ENCODE measurements at places on chromosomes 7 and 10.
A peak's percentile ranks its signal among the peaks of the same experiment; 100 is the strongest.

- no peak for DNase-seq
Measured at GRCh38 chr7:96233084-96233483, 88.8 kb downstream of the SLC25A13 start.

DNA sequence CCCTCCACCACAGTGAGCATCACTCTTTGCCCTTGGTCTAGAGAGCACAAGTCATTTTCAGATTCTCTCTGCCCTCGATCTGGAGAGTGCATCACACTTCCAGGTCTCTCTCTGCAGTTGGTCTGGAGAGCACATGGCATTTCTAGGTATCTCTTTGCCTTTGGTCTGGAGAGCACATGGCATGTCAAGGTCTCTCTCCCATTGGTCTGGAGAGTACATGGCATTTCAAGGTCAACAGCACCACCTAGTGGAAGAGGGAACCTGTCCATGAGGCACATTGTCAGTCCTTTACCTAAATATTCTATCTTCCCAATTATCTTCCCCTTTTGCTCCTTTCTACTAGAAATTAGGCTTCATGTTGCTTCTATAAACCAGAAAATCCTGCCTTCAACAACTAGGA, 1139.4 kb downstream of the XPNPEP1 start:
- DNase-seq, result peak; percentile 68

GRCh38 chr10:42690449-42691360, 52.3 kb upstream of the ZNF33B start:
- no peak for DNase-seq

GRCh38 chr10:76012716-76013327, 581.4 kb downstream of the LRMDA start:
- DNase-seq, result no peak

- no peak for DNase-seq
Measured at GRCh38 chr7:2102375-2102723, 130.4 kb downstream of the MAD1L1 start.

GRCh38 chr7:110205899-110206298, 885.0 kb upstream of the LRRN3 start:
- no peak for DNase-seq

- no peak for DNase-seq
Measured at GRCh38 chr7:44819292-44819691, 22.8 kb downstream of the PPIA start.

DNA sequence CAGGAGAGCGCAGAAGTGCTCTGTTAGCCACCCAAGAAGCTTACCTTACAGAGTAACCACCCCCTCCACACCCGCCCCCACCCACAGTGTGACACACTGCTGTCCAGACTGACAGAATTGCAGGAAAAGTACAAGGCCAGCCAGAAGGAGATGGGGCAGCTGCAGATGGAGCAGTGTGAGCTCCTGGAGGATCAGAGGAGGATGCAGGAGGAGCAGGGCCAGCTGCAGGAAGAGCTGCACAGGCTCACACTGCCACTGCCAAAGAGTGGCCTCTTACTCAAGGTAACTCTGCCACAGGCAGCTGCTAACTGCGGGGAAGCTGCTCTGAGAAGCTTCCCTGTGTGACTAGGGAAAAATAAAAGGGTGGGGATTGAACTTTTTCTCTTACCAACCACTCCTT, 17.6 kb downstream of the CCDC136 start:
- no peak for DNase-seq

DNA sequence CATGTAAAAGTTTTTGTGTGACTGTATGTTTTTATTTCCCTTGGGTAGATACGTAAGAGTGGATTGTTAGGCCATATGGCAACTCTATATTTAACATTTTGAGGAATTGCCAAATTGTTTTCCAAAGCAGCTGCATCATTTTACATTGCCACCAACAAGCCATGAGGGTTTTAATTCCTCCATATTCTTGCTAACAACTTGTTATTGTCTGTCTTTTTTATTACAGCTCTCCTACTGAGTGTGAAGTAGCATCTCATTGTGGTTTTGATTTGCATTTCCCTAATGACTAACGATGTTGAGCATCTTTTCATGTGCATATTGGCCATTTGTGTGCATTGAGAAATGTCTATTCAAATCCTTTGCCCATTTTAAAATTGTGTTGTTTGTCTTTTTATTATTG, 94.9 kb downstream of the CARD11 start:
- no peak for DNase-seq

GRCh38 chr10:101826852-101827434, 8.7 kb upstream of the OGA start:
- no peak for DNase-seq

- no peak for DNase-seq
Measured at GRCh38 chr7:30310674-30311362, 26.4 kb downstream of the ZNRF2 start.

Data from dermis microvascular lymphatic vessel endothelial cell (primary cell).